Stimulated activated CD8-positive, alpha-beta memory T cell treated with anti-CD3 and anti-CD28 coated beads, Interleukin-12 subunit alpha, Interleukin-12 subunit beta, amount 100 ng/mL, for 1 hour (primary cell): ENCODE measurements at places on chromosomes 16 and 17.

DNA sequence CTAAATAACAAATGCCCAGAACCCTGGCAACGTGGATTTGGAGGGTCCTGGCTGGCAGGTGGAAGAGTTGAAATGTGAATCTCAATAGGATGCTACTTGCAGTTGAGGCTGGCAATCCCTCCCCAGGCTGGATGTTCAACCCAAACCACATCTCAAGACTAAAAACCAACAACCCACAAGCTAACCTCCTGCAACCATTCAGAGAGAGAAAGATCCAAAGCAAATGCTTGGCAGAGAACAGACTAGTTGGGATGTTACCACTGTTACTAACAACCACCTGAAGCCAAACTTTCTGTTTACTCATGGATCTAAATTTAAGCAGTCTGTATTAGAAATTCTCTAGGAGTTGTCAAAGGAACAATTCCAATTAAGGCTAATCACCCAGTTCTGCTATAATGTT, 27.9 kb downstream of the SMG6 start:
- no peak for DNase-seq

GRCh38 chr17:77647531-77647930, 311.0 kb upstream of the TNRC6C start:
- no peak for DNase-seq

- DNase-seq: no peak
These were observed 23.6 kb downstream of the USP6 start for GRCh38 chr17:5139458-5139732.

DNA sequence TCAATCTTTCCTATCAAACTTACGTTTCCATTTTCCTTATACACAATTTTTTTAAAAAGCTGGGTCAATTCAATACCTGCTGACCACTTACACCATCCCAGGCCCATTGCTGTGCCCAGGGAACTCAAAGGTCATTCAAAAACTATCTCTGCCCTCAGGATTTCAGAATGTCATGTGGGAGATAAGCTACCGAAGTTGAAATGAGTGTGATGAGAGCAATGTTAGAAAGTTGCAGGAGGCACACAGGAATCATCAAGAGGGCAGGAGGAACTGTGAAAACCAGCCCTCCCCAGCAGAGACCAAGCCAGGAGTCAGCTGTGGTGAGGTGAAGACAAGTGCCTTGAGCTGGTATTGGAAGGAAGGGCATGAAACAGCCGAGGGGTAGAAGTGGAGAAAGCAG, 195.9 kb downstream of the HS3ST3A1 start:
- DNase-seq: no peak

DNA sequence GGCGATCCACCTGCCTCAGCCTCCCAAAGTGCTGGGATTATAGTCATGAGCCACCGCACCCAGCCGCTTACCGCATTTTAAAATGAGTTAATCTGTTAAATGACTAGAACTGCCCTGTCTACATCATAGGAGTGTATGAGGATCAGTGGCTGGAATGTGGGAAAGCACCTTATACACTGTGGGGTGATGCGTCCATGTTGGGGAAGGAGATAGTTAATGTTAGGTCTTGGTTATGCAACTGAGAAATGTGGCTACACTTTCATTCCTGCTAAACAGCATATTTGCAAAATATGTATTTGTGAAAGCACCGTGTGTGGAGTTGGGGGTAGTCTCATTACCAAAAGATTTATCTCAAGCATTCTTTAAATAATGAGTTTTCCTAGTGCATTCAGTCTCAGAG, 107.6 kb downstream of the SPACA3 start:
- no peak for DNase-seq

DNA sequence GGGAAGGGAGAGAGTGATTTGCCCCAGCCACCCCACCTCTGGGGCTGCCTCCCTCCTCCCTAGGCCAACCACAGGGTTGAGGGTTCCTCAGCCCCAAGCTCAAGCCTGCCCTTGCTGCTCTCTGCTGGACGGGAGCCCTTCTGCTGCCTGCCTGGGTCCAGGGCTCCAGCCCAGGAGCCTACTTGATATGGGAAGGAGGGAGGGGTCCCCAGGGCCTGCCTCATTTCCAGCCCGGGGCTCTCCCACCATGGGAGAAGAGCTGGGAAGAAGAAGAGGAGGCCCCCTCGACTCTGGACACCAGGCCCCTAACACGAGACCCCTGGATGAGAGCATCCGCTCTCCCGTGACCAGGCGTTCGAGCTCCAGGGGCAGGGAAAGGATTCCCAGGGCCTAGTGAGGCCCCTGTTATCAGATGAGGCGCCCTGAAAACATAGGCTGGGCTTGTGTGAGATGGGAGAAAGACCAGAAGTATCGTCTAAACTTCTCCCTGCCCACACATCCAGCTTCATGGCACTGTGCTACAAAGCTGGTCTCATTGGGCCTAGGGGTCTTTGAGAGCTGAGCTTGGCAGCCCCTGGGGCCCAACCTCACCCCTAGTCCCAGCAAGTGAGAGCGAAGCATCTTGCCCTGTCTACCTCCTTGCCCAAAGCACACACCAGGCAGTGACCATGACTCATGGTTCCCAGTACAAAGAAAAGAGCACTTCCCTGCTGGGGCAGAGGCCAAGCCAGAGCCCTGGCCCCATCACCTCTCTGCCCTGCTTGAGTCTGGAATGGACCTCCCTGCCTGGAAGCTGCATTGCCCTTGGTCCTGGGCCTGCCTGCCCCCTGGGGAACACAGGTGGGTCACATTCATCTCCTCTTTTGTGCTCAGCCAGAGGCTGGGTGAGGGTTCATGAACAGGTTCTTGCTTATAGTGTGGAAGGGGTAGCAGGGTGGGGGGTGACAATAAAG, 987 bp downstream of the SLC16A5 start:
- DNase-seq: no peak

- no peak for DNase-seq
These were observed 158.6 kb upstream of the CDH5 start for GRCh38 chr16:66207883-66208265.

- DNase-seq: no peak
These were observed at the start of gene LASP1NB for GRCh38 chr17:38925263-38925995. Gene LASP1NB, plus strand, starts transcription at chr17:38925614.

GRCh38 chr16:22353191-22353919, 21.1 kb downstream of the CDR2 start:
- DNase-seq: no peak

- no peak for DNase-seq
These were observed 126.9 kb downstream of the PARN start for GRCh38 chr16:14502932-14503741.

DNA sequence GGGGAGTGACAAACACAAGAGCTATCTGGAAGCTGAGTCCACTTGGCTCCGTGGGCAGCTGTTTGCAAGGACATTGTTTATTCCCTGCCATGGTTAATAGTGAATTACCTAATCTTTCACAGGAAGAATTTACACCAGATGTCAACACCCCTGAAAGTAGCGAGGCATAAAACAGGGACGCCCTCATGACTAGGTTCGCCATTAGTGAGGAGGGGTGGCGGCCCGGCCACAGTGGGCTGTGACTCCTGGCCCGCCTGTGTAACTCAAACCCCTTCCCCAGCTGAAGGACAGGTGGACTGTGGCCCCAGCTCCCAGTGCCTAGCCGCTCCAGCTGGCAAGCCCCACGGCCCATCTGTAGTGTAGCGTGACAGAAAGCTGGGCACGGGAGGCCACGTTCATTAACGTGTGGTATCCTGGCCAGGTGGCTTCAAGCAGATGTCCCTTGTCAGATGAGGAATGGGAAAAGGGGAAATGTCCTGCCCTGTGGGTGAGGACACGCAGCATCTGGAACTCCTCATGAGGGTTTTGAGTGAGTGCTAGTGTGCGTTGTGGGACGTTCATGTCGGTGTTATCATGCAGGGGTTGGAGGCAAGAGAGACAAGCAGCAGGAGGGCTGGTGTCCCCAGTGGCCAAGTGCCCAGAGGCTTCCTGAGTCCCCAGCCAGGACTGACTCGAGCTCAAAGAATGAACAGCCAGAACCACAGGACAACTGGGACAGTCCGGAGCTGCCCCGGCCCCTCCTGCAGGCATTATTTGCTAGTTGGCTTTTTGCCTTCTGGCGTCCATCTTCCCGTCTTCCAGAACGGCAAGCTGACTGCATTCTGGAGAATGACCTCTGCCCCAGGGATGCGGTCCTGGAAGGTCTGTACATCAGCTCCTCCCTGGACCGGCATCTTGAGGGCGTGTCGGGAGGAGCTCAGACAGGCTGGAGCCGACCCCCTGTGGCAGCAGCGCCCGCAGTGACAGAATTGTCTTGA, 19.2 kb downstream of the KDM8 start:
- DNase-seq: no peak
